ENCODE measurements at places on chromosomes 12 and 14.

GRCh38 chr14:65177551-65177950 is 75.2 kb upstream of the MAX start:
- DNase-seq: no peak

DNA sequence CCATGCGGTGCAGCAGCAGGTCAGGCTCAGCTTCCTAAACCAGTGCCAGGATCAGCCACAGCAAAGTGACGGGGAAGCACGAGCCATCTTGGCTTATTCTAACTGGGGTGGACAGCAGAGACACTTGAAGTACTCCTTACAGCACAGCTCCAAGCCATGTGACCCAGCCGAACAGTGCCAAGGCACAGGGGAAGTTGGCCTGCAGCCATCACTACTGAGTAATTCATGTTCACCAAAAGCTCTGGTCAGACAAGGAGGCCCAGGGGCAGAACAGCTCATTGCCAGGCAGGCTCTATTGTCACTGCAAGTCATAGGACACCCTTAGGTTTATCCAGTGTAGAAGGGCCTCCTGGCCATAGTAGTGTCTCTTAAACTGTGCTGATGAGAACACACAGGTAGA is 23.4 kb upstream of the SLC35F4 start:
- no peak for DNase-seq

DNA sequence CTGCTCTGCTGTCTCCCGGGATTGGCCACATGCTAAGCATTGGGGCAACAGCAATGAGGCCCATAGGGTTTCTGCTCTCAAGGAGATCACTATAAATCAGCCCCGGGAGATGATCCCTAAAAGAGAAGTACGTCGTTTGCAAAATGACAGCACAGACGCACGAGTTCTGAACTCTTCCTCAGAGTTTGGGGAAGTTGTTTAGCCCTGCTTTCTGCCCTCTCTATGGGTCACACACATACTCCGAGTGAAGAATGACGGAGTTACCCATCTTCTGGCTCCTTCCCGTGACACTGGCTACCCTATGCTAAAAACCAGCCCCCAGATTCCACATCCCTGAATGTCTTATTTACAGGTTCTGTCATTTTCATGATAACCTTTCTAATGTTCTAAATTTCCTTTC is 258.0 kb upstream of the PLEKHG7 start:
- no peak for DNase-seq

GRCh38 chr14:60653701-60654161 is 4.5 kb upstream of the SIX1 start:
- DNase-seq: no peak

- no peak for DNase-seq
These were observed 100.7 kb upstream of the ATF7IP start for GRCh38 chr12:14264778-14265177.

DNA sequence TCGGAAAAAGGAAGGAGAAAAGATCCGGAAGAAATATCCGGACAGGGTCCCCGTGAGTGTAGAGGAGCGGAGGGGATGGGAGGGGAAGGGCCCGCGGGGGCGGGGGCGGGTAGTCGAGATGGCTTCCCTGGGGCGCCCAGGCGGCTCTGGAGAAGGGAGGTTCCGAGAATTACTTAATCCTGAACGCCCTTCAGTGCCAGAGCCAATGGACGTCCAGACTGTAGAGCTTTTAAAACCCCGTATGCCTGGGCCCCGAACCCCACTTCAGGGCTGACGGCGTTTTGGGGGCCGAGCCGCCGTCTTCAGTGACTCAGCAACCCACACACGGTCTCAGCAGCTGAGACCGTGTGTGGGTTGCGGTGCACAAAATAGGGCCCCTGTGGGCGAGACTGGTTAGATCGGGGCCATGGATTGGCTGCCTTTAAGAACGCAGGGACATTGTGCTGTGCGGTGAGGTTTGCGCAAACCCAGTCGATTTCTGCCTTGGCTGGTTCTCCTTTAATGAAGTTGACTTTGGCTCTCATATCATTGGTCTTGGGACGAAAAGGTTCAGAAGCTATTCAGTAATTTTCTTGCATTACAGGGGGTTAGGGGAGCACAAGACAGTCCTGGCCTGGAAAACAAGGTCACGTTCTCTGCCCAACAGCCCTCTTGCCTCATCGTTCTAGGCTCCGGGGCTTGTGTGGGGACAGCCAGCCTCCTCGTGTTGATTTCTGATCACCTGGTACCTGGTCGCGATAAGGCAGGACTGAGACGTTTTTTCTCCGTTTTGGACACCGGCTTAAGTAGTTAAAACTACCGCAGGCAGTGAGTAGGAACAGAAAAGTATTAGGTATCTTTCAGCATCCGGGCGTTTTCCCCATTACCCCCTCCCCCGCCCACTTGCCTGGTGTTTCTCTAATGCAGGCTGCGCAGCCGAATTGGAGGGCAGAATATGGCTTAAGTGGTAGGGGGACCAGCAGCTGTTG is 775 bp downstream of the GABARAPL1 start:
- DNase-seq: peak; percentile 61

DNA sequence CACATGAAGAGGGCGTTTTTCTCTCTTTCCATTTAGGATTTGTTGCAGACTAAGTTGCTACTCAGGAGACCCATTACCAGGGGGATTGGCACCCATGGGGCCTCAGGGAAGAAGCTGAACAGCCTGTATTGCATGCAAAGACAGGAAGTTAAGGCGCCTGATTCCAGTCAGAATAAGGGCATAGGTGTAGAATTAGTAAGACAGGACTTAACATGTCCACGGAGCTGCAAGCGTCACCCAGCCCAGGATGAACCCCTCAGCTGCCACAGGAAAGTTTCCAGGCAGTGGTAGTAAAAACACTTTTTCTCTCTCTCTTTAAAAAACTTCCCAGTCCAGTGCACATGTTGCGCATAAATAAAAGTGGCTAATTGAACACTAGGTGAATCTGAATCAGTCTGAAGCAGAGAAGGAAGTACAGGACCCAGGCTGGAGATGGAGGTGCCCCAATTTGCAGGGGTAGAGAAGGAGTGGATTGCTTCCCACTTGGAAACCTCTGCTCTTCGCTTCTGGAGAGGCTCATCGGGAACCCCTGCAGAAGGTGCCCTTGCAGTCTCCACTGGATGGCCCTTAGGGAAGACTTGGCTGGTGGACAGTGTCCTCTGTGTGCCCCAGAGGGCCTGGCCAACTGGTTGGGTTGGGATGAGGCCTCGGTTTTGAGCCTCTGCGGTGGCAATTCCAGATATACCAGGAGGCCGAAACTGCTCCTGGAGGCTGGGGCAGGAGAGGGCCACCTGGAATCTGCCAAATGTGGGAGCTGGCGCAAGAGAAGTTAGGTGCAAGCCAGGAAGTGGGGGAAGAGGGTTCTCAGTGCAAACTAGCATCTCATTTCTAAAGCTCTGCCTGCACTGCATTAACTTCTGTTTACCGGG is 10.7 kb upstream of the TBX3 start:
- no peak for DNase-seq

GRCh38 chr12:27896419-27896990 is 76.0 kb downstream of the PTHLH start:
- DNase-seq: no peak

DNA sequence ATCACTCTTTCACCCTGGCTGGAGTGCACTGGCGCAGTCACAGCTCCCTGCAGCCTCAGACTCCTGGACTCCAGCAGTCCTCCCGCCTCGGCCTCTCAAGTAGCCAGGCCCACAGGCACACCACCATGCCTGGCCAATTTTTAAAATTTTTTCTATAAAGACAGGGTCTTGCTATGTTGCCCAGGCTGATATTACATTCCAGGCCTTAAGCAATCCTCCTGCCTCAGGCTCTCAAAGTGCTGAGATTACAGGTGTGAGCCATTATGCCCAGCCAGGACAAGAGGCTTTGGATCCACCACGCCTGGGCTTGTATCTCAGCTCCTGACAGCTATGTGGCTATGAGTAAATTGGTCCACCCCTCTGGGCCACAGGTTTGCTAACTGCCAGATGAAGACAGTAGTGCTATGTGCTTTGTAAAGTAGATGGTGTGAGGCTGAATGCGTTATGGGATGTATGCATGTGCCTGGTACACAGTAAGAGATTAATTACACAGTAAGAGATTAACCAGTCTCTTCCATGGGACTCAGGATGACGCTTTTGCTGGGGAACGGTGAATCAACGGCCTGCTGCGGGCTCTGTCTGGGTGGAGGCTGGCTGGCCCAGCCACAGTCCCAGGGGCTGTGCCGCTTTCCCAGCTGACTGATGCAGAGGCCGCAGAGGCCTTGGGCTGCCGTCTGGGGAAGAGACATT is 53.3 kb upstream of the NCOR2 start:
- no peak for DNase-seq

DNA sequence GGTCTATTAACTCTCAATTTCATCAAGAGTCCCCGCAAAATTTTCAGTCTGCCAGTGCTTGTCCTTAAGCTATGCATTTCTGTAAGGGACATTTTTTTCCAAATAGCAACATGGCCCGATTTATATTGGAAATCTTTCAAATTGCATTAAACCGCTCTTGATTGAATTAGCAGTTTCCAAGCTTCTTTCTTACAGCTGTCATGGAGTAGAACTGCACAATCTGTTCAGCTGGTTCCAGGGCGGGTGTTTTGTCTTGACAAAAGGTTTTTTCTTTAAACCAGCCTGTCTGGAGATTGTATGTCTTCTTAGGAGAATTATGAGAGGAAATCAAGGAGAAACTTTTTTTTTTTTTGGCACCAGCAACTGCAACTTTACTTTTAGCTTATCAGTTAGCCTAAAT is 185.8 kb downstream of the ALG10B start:
- DNase-seq: no peak

- no peak for DNase-seq
These were observed 696.0 kb downstream of the C12orf50 start for GRCh38 chr12:87332987-87333726.

DNA sequence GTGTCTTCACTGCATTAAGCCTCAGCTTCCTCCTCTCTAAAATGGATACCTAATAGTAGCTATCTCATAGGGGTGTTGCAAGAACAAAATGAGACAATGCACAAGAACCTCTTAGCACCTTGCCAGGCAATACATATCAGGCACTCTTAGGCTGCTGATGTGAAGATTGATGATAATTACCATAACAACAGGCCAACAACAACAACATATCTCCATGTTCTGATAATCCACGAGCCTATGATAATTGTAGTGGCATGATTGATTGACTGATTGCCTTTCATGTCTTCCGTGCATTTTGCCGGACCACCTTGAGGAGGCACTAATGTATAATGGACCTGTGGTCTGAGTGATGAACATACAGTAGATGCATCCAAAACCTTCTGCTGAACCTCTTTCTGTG is 50.7 kb upstream of the WSCD2 start:
- no peak for DNase-seq

DNA sequence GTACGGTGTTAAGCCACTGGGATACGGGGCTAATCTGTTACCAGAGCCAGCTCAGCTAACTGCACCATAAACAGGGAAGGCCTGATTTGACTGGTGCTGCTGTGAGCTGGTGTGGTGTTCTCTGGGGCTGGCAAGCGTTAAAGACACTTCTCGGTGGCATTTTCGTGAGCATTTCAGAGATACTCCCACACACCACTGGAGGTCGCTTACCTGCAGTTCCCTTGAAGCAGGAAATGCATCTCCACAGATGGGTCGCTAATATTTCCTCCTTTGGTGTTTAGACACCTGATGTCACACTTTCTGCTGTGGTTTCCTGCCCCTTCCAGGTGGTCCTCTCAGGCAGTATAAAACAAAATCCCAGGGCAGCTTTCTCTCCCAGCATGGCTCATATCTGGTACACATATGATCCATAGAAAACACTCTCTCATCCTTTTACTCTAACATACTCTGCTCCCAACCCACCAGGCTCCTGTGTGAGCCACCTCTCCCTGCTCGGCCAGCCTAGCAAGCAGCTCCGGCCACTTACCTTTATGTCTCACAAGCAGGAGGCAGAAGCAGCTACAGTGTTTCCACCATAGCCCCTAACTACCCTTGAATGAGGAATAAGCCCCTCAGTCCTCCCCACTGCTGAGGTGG is 129.9 kb upstream of the GRIN2B start:
- peak; percentile 8 for DNase-seq

GRCh38 chr12:95022477-95022876 is 19.0 kb upstream of the NDUFA12 start:
- DNase-seq: no peak

GRCh38 chr14:55572578-55572977 is 7.4 kb upstream of the KTN1 start:
- no peak for DNase-seq

- DNase-seq: no peak
These were observed 11.6 kb downstream of the BTG1 start for GRCh38 chr12:92133795-92134637.

DNA sequence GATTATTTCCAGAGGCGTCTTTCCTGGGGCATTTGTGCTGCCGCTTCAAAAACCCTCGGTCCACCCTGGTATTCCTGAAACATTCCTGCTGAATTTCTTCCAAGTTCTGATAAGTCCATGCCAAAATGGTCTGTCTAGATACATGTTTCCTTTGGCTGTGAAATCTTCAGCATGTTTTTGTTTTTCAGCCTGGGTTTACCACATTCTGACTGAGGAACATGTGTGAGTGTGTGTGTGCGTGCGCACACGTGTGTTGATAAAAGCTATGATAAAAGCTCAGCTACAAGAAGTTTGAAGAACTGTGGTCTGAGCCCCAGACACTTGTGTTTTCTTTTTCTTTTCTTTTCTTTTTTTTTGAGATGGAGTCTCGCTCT is 22.4 kb downstream of the ANKRD9 start:
- DNase-seq: no peak

- no peak for DNase-seq
These were observed 35.2 kb downstream of the CDC42BPB start for GRCh38 chr14:103022002-103022684.

DNA sequence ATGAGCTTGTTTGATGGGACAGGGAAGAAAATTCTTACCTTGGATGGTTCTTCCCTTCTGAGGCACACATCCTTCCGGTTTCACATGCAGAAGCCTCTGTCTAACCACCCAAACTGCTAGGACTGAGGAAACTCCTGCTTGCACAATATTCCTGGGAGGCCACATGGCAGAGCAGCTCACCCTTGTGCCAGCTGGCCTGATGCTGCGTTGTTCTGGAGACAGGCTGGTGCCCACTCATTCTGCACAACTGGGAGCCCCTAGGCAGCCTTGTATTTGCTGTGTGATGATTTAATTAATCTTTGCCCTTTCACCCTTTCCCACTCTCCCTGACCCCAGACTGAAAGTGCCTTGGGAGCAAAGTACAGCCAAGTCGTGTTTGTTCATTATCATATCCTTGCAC is 130.8 kb downstream of the RTN1 start:
- DNase-seq: no peak

DNA sequence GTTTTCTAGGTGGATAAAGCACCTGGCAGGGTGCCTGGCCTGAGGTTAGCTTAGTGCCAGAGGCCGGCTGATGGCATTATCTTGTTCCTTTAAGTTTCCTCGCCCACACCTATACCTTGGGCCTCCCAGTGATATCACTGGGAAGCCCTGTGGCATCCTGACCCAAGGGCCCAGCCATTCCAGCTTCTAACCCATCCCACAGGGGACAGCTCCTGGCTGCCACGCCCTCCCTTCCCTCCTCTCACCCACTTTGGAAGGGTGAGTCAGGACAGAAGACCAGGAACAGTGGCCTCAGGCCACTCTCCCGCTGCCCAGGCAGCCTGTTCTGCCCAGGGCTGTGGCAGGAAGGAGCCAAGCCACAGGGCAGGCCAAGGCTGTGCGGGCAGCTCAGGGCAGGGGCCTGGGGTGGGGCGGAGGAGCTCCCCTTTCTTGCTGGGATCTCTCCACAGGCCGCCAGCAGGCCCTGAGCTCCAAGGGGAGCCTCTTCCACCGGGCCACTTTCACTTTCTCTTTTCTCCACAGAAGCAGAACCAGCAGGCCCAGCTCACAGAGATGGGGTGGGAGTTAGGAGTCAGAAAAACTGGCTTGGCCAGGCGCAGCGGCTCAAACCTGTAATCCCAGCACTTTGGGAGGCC is 75.1 kb downstream of the IRF2BPL start:
- peak; percentile 58 for DNase-seq
